HEK293T (cell line): ENCODE measurements at places on chromosomes 5 and 9.

GRCh38 chr9:135101926-135102325, 14.5 kb downstream of the OLFM1 start:
- DNase-seq: no peak

GRCh38 chr5:109080896-109081295, 328.9 kb downstream of the PJA2 start:
- DNase-seq: no peak

DNA sequence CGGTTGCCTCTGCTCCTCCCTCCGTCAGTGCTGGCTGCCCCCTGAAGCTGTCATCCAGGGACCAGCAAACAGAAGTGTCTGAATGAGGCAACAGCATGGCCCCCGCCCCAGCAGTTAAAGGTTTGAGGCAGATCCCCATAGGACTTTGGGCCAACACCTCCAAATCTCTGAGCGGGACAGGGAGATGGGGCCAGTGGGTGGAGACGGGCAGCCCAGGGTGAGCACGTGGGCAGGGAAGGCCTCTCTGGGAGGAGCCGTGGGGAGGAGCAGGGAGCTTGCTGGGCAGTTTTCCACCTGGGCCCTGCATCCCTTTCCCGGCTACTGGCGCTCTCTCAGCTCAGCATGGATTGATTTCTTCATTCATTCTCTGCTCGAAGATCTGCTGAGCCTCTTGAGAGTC, 39.1 kb upstream of the NOTCH1 start:
- no peak for DNase-seq

- DNase-seq: no peak
Measured at GRCh38 chr5:15806613-15807012, 306.6 kb downstream of the FBXL7 start.

DNA sequence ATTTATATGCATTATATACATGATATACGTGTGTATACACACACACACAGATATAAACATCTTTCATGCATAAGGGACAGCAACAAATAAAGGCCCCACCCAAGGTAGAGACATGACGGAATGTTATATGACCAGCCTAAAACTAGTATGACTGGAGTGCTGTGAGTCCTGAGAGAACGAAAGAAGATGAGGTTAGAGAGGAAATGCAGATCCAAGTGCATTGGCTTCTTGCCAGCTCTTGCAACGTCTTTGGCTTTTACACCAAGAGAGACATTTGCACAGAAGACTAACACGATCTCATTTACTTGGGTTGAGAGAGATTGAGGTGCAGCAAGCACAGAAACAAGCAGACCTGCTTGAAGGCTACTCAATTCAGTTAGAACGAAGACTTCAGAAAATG, 23.0 kb downstream of the CDH10 start:
- peak; percentile 14 for DNase-seq

GRCh38 chr5:90612919-90613318, 54.3 kb downstream of the ADGRV1 start:
- no peak for DNase-seq

DNA sequence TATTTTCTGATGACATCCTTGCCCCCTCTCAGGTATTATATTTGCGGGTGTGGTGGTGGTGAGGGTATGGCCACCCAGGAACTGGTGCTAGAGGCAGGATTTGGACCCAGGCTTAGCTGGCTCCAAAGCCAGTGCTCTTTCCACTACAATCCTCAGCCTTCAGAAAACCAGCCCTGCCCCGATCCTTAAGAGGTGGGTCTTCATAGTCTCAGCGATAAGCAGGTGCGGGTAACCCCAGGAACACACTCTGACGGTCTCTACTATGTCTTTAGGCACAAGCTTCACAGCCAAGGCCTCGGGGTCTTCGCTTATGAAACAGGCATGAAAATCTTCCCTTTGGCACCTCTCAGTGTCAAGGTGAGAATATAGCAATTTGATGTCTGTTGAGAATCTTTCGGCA, 169.3 kb downstream of the FGF18 start:
- DNase-seq: no peak

- DNase-seq: no peak
Measured at GRCh38 chr5:27011274-27011673, 27.1 kb downstream of the CDH9 start.

- peak; percentile 79 for DNase-seq
Measured at GRCh38 chr9:111483858-111484571, at the start of gene ECPAS. Gene ECPAS (minus strand): TSS chr9:111484383. CDS start chr9:111472918, 11,465 bp downstream.

DNA sequence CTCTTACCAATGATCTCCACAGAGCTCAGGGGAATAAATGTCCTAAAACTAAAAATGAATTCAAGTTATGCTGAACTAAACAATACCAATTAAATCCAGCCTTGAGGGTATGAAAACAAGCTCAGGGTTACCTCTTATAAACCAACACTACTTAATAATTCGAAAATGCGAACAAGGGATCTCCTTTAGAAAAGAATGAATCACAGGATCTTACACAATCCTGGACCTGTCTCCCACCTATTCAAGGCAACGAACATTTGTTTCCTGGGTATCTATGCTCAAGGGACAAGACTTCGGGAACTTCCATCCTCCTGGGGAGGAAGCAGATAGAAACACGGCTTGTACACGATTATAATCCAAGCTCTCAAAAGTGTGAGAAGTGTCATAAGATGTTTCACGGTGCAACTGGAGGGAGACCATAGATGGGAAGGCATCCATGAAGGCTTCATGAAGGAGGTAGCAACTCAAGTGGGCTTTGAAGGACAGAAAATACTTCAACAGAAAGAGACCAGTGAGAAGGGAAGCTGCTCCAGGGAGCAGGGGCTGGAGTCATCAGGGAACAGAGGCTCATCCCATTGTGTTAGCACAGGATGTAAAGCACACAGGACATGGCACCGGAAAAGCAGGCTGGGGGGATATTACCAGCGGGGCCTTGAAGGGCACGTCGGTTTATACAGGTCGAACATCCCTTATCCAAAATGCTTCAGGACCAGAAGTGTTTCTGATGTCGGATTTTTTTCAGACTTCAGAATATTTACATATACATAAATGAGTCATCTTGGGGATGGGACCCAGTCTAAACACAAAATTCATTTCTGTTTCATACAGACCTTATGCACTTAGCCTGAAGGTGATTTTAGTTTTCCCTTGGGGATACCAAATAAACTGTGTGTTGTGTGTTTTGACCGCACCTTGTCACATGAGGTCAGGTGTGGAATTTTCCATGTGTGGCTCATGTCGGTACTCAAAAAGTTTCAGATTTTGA, 87.4 kb downstream of the TLE1 start:
- DNase-seq: no peak

DNA sequence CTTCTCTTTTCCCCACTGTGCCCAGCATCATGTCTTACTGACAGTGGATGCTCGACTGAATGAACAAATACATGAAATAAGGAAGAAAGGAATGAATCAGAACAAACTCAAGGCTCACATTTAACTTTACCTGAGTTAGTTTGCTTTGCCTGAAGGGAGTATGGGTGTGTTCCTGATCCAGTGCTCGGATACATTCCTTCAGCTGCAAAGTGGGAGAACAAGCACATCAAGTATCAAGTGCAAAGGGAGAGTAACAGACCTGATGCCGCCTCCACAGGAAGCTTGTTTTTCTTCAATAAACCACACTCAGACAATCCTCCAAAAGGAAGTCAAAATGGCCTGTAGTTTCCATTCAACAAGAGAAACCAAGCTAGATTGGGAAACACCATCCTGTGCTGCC, 66.1 kb downstream of the KIF24 start:
- DNase-seq: no peak

- DNase-seq: no peak
Measured at GRCh38 chr5:122297587-122298298, 14.3 kb upstream of the SNCAIP start.

- DNase-seq: no peak
Measured at GRCh38 chr5:151684690-151685361, 1.9 kb downstream of the SPARC start.

- no peak for DNase-seq
Measured at GRCh38 chr5:64201996-64202395, 36.4 kb downstream of the RNF180 start.

GRCh38 chr5:5466227-5466626, 43.8 kb downstream of the ICE1 start:
- no peak for DNase-seq

DNA sequence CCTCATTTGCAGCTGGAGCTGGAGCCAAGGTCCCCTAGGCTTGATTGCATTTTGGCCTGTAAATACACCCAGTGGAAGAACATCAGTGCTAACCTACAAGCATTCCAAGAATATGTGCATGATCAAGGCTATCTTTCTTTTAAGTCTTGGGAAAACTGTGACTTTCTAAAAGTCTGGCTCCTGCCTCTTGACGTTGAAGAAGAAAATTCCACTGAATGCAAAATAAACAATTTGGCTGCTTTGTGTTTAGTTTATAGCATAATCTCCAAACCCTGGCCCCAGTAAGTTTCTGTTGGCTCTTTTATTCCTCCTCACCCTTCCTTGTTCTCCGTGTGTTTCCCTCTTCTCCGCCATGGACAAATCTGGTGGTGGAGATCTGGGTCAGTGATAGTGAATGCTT, 109.3 kb upstream of the TLE1 start:
- no peak for DNase-seq

GRCh38 chr5:57871496-57871895, 388.9 kb upstream of the ACTBL2 start:
- no peak for DNase-seq

GRCh38 chr9:129863059-129863690, 27.9 kb downstream of the USP20 start:
- no peak for DNase-seq

DNA sequence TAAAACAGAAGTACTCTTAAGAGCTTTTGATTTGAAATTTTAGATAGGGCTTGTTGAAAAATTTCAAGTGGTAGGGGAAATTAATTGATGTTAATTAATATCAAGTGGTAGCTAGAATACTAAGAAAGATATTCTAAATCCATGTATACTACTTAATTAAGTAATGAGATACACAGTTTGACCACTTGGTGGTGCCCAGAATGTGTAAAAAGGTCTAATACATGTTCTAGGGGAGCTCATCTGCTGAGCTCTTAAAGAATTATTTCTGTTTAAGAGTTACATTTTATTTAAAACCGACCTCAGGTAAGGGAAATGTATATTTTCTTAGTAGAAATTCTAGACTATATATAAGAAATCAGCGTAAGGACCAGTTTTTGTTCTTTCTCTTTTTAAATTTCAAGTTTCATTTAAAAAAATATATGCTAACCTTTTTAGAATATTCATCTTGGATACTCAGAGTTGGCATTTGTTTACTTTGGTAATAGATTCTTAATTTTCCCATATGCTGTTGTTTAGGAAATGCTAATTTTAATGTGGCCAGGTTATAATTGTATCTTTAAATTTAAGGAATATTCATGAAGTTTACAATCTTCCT, 61.5 kb downstream of the LNPEP start:
- DNase-seq: peak; percentile 17

DNA sequence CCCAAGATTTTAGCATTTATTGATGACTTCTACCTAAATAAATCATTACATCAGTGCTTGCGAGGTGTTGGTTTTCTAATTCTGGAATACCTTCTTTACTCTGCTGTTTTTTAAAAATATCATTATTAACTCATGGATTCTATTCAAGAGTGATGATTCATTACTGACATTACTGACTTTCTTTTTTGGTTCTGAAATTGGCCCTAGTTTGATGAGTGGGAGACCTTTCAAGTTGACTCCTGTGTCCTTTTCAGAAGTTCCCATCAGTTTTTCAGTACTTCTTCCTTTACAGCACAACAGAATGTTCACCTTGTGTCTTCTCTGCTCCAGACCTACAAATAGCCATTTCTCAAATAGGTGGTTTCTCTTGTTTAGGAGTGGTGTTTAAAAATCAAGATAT, 114.1 kb downstream of the PCSK5 start:
- DNase-seq: no peak

- DNase-seq: no peak
Measured at GRCh38 chr5:151250346-151251000, 2.5 kb upstream of the GM2A start.

DNA sequence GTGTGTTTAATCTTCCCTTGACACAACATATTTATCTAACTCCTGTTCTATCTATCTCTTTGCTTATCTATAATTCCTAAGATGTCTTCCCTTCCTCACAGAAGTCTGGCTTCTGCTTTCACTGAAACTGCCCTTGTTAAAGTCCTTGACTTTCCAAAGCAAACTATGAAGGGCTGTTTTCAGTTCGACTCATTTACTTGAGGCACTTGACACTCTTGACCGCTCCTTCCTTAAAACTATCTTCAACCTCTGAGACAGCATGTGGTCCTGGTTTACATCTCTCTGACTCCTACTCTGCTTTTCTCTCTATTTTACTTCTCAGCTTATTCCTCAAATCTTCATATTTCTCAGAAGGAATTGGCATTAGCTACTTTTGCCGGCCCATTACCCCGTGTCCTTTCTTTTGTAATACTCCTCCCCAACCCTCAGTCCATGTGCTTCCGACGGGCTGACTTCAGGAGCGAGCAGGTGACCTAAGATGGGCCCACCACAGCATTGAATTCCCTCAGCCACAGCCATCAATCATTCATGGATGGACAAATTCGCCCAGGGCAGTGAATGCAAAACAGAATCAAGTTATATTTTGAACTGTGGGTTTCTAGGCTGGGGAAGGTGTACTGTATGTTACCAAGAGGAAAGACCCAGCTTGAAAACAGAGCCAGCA, 1089.2 kb downstream of the PTPRD start:
- no peak for DNase-seq

DNA sequence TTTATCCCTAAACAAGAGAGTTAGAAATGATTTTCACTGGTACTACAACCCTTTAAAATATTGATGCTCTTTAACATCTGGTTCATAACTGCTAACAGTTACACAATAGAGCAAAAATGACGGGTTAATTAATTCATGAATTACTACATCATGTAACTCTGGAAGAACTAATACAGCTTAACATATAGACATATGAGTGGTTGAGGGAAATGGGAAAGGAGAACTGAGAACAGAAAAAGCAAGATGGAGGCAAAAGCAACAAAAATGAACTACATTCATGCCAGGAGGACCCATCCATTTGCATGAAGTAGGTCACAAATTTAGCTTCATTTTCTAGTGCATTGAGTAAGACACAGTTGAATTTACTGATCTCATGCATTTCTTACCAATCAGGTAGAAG, 61.8 kb downstream of the C9 start:
- DNase-seq: no peak

- no peak for DNase-seq
Measured at GRCh38 chr5:95035891-95036685, 248.8 kb downstream of the MCTP1 start.

DNA sequence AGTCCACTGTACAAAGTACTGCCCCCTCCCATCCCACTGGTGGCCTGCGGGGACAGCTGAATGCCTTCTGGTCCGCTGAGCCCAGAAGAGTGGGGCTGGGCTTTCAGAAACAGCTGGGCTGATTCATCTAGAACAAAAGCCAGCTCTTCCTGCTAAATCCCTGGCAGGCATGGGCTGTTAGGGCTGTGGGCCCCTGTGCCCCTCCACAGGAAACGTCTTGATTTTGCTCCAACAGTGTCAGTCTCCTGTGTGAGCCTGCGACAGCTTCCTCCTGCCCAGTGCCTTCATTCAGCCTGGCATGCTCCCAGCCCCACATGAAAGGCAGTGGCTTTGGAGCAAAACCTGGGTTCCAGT, 6.9 kb upstream of the GSN start:
- DNase-seq: no peak
